ENCODE measurements at places on chromosomes 7 and 10.
A peak's percentile ranks its signal among the peaks of the same experiment; 100 is the strongest.

DNA sequence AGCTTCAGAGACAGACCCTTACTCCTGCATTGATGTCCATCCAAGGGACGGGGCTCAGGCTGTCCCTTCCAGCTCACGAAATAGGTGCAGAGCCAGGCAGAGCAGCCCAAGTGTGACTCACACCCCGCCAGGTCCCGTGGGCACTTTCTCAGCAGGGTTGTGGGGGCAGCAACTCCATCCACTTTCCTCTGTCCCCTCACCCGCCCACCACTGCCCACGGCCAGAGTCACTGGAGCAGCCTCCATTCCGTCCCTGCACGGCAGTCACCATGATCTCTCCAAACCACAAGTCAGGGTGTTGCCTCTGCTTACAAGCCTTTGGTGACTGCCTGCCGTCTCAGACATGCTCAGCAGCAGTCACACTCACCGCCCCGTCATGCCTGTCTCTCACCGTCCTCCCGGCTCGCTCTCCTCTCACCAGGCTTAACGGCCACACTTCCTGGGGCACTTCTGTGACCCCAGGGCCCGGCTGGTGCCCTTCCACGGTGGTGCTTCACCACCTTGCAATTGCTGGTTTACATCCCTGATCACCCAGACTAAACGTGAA, 39.3 kb downstream of the CALML3 start:
- peak; percentile 36 for DNase-seq

DNA sequence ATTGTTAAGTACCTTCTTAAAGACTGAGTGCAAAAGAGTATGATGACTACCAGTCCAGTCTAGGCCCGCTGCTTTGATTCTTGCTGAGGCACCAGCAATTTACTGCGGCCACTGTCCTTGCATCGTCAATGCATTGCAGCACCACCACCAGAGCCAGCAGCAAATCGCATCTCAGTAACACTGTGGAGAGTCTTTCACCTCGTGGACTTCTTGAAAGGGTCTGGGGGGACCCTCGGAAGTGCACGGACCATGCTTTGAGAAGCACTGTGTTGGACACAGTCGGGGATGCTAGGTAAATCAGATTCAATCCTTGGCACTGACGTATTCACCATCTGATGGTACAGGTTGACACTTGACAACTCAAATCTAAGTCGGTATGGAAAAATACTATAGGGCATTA, 493.6 kb downstream of the RPS24 start:
- no peak for DNase-seq

DNA sequence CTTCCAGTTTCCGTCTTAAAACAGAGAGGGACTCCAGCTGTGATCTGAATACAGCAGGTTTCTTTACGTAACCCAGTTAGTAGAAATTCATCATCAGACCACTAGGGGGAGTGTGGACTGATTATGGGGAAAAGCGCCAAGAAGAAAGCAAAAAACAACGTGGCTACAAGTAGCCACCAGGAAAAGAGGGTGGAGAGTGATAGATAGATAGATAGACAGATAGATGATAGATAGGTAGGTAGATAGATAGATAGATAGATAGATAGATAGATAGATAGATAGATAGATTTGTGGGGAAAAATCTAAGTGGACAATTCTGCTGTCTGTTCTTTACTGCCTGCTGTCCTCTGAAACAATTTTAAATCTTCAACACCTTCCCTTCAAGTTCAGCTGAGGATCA, 12.7 kb upstream of the AKR1B10 start:
- no peak for DNase-seq

- DNase-seq, result no peak
These were observed 11.8 kb upstream of the TSPAN12 start for GRCh38 chr7:120869700-120870099.

- DNase-seq, result no peak
These were observed 176.9 kb upstream of the AOAH start for GRCh38 chr7:36900988-36901710.

GRCh38 chr7:12741951-12742575, 54.6 kb downstream of the ARL4A start:
- DNase-seq, result no peak

- DNase-seq, result no peak
These were observed 128.5 kb downstream of the PTEN start for GRCh38 chr10:87991946-87992345.

DNA sequence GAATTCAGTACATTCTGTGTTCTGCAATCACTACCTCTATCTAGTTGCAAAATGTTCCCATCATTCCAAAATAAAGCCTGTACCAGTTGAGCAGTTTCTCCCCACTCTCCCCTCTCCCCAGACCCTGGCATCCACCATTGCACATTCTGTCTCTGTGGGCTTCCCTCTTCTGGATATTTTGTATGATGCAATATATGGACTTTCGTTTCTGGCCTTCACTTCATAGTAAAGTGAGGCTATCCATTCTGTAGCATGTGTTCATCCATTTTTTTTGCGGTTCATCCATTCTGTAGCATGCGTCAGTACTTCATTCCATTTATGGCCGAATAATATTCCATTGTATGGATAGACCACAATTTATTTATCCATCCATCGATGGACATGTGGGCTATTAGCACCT, 9.5 kb upstream of the CYP3A4 start:
- DNase-seq, result no peak

GRCh38 chr7:2571409-2571808, 12.6 kb downstream of the IQCE start:
- DNase-seq, result no peak

- no peak for DNase-seq
These were observed 809 bp downstream of the HOXA9 start for GRCh38 chr7:27164367-27165088.

DNA sequence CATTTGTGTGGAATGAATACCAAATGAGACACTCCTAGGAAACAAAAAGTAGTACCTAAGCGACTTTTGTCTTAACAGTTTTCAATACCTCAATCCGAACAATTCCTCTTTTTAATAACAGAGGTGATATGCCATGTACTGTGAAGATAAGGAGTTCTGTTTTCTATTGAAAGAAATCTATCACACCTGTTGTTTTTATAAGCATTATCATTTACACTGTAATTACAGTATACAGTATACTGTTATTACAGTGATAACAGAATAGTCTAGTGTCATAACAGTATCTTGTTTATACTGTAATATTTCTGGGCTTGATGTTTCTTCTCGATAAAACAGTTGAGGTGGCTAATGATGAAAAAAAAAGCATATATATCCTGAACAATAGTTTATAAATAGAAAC, 9.4 kb upstream of the RHOBTB1 start:
- no peak for DNase-seq

- DNase-seq, result no peak
These were observed 26.7 kb downstream of the WAC start for GRCh38 chr10:28559618-28560017.

DNA sequence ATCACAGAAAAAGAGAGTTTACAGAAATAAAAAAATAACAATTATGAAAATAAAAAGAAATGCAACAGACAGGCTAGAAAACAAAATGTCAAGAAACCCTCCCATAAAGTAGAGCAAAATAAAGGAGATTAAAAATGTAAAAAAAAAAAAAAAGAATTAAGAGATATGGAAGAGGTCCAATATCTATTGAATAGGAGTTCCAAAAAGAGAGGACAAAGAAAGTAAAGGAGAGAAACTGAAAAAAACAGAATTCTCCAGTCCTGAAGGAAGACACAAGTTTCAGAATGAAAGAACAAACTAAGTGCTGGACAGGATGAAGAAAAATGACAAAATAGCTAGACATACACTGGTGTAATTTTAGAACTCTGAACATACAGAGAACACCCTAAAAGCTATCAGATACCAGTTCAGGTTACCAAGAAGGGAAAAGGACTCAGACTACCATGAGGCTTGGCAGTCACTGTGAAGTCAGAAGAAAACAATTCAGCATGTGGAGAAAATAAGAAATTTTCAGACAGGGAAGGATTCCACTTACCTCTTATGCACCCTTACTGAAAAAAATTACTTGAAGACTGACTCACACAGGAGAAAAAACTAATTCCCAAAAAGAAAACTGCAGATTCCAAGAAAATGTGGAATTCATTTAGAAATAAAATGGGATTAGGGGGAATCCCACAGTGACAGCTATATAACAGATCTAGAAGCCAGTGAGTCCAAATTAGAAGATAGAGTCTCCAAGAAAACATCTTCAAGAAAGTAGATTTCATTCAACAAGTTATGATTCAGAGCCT, 40.4 kb upstream of the ABLIM1 start:
- DNase-seq, result no peak

- DNase-seq, result no peak
These were observed 54.8 kb downstream of the MINDY3 start for GRCh38 chr10:15805395-15806058.

DNA sequence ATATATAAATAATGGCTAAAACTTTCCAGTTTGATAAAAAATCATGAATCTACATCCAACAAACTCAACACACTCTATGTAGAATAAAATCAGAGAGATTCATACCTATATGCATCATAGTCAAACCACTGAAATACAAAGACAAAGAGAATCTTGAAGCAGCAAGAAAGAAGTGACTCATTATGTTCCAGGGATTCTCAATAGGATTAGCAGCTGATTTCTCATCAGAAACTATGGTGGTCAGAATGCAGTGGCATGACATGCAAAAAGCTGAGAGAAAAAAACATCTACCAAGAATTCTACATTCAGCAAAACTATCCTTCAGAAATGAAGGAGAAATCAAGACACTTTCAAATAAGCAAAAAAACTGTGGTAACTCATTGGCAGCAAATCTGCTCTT, 187.4 kb downstream of the RNLS start:
- DNase-seq, result no peak
